ENCODE measurements at places on chromosomes 3 and 15.

- DNase-seq = no peak
These were observed 43.9 kb downstream of the ALDH1A2 start for GRCh38 chr15:58021332-58022230.

- DNase-seq = no peak
These were observed 146.9 kb downstream of the SV2B start for GRCh38 chr15:91246998-91247397.

GRCh38 chr3:36193448-36193847 lies 186.9 kb upstream of the STAC start:
- no peak for DNase-seq

GRCh38 chr3:112531358-112531781 lies 30.4 kb downstream of the ATG3 start:
- DNase-seq = no peak

DNA sequence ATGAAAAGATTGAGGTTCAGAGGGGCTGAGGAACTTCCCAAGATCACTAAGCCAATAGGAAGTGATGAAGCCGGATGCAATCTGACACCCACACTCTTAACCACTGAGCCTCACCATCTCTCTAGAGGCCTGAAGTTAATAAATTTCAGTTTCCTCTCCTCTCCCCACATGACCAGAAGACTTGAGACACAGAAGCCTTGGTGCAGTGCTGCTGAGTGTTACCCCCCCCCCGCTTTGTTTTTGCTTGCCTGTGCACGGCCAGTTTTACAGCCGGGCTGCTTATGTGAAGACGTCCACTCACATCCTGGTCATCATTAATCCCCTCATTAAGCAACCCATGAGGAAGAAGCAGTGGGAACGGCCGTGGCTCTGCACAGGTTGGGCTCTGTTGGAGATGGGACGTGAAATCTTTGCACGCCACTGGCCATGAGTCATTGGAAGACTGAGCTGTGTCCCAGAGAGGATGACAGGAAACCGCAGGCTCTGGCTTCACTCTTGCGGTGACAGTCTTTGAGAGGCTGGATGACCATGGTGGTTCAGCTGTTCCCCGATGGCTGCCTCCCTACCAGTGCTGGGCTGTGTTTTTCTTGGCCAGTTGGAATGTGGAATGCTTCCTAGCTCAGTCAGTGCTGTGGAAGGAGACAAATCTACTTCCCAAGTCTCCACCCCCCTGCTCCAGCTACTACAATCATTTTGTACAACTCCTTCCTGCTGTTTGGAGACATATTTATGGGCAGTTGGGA lies 232.6 kb upstream of the LRTM1 start:
- no peak for DNase-seq

GRCh38 chr15:77546050-77546501 lies 86.6 kb downstream of the LINGO1 start:
- DNase-seq = no peak

GRCh38 chr15:51135276-51135675 lies 40.6 kb upstream of the TNFAIP8L3 start:
- no peak for DNase-seq

DNA sequence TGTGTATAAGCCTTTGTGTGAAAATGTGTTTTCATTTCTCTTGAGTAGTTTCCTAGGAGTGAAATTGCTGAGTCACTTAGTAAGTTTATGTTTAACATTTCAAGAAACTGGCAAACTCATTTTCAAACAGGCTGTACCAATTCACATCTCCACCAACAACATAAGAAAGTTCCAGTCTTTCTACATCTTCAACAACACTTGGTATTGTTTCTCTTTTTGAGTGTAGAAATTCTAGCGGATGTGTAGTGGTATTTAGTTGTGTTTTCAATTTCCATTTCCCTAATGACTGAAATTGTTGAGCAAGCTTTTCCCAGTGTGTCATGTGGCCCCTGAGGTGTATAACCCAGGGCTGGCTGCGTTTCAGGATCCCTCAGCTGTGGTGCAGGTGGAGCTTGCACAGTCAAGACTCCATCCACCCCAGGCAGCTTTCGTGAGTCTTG lies 258.5 kb downstream of the PDCD6IP start:
- DNase-seq = no peak

- DNase-seq = peak; percentile 30
These were observed at the start of gene LOXL1 for GRCh38 chr15:73926219-73927002. LOXL1 (plus strand) TSS chr15:73926462; CDS start chr15:73926784, 322 bp downstream.

- peak; percentile 92 for DNase-seq
These were observed 68.4 kb upstream of the HACD2 start for GRCh38 chr3:123653221-123653682.

DNA sequence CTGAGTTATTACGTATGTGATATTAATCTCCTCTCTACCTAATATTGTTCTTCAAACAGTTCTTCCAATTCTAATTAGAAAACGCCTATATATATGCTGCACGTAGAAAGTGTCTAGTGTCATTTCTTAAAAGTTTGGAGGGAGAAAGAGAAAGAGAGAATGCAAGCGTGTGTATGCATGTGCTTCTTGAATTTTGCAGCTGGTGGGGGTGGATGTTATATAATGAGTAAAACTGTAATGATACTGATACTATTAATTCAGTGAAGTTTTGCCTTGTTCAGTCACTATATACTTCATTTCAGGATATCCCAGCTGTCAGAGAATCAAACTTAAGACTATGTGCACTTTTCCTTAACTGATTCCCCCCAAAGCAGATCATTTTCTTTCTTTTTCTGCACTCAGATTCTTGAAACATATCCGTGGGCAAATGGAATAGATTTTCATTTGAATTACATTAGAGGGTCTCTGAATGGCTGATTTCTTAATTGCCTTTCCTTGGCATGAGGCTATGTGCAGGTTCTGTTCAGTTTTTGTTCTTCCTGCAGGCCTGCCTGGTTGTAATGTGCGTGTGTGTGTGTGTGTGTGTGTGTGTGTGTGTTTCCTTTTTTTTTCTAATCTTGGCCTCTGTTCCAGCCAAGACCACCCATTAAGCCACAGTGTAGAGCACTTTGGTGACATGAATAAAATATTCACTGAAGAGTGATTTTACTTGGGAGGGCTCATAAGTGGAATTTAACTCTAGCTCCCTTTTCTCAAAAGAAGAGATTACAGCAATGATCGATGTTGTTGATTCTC lies 617.5 kb downstream of the RBMS3 start:
- no peak for DNase-seq

DNA sequence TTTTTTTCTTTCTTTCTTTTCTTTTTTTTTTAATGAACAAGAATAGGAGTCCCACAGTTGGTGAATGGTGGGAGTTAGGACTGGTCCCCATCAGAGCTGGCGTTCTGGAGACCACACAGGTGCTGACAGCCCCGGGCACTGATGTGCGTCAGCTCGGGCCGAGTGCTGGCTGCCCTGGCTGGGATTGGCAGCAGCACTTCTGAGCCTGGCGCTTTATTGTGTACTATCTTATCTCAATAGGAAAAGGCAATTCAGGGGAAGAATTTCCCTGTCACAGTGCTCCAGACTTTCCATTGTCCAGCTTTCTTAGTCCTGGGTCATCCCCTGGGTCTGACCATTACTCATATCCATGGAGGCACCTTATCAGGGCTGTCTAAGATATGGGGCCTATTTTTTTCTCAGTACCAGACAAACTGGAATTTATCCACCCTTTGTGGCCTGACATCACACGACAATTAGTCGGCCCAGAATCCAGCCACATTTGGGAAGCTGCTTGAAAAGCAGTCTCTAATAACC lies 54.1 kb downstream of the TMEM44 start:
- DNase-seq = no peak

DNA sequence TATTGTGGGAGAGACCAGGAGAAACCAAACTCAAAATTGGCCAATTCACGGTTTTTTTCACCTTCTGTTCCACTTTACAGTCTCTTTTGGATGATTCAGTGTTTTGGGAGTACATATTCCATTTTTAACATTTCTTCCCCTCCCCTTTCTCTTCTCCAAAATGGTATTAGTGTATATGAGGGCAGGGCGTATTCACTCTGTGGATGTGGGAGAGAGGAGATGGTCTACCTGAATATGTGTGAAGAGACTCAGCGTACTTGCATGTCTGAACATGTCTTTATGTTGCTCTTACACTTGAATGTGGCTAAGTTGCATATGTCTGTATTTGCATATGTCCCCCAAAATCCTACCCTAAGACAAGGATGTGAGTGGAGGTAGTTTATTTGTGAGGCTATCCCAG lies 291.0 kb upstream of the PPP2R3A start:
- no peak for DNase-seq

GRCh38 chr3:100437721-100438622 lies 36.6 kb downstream of the LNP1 start:
- no peak for DNase-seq

DNA sequence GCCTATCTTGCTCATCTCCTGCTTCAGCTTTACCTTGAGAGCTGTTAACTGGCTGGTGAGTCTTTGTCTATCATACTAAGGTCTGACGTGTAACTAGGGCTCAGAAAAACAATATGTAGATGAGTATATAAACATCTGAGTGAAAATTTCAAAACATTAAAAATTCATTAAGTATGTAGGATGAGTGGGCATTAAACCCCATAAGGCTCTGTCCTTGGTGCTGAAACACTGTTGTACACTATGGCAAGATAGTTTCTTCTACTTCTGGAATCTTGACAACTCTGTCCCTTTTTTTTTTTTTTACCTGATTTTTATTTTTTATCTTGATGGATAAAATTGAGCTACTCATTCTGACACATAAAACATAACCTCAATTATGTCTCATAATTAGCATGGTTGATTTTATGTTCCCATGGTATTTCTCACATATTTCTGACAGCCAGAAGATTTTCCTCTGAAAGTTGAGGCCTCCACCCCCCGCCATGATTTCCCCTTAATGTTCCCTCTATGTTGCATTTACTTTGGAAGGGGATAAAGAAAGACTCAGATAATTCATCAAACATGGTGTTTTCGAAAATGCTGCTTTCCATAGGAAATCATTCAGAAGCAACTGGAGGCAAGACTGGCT lies 54.3 kb downstream of the DGKG start:
- no peak for DNase-seq

DNA sequence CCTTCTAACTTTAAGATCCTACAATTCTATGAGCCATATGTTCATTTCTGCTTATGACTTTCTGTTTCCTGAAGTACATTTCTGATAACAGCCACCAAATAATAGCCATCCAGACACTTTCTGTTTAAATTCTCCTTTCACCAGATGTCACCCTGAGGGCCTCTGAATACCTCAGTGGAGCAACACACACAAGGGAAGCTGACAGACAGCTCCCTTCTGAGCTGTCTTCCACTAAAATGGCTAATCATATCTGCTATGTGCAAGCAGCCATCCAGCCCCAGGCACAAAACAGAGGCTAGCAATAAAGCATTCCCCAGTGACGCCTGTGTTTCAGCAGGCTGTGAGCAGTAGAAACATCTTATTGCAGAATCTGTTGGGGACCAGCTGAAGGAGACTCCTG lies 666.6 kb upstream of the UBE2E2 start:
- DNase-seq = no peak

GRCh38 chr3:111932946-111933345 lies 45.9 kb upstream of the ABHD10 start:
- DNase-seq = no peak

DNA sequence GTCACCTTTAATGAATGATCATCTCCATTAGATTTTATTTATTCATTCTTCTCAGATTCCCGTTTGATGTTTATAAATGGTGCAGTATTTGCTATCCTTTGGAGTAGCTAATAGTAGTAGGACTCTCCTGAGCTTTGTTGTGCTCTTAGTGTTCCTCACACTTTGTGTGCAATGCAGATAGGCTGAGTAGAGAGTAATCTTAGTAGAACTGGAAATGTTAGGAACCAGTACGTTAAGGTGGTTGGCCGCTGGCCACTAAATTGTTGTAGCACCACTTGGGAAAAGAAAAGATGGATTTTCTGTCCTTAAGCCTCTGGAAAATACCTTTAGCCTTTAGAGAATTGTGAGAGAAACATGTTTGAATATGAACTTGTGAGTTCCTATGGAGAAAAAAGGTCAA lies 19.9 kb upstream of the EBLN2 start:
- no peak for DNase-seq

- DNase-seq = no peak
These were observed 152.4 kb downstream of the AGBL1 start for GRCh38 chr15:86231864-86232721.
